Fibroblast of upper back skin (primary cell): ENCODE measurements at places on chromosomes 3 and 15.
A peak's percentile ranks its signal among the peaks of the same experiment; 100 is the strongest.

DNA sequence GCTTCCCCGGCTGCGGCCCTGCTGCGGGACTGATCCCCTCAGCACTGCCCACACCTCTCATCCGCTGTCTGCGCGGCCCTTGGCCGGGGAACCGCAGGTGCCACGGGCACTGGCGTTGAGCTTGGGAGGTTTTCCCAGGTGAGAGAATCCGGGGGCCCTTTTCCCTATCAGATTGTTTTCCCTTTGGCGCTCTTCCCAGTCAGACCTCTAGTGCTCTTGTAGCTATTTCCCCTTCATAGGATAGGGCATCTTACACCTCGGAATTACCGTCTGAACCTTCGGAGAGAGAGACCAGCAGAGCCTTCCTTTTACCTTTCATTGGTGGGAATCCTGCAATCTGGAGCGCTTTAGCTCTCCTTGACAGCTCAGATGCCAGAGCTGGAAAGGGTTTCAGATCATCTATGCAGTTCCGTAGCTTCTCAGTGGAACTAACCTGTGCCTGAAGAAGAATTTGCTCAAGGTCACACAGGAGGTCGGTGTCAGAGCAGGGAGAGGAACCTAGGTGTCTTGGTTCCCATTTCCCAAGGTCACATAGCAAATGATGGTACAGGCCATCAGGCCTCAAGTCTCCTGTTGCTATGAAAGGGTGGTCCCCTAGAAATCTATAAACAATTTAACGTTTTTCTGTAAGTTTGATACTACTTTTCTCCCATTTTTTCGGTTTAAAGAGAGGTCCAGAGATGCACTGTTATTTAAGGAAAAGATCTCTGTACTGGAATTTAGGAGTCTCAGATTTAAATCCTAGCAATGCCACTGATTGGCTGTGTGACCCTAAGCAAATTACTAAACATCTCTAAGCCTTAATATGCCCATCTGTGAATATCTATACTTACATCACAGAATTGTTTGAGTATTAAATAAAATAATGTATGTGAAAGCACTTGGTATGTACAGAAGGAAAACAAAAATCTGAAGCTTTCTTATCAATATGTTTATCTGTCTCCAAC lies 916 bp downstream of the IDH3A start:
- DNase-seq, result peak; percentile 14

DNA sequence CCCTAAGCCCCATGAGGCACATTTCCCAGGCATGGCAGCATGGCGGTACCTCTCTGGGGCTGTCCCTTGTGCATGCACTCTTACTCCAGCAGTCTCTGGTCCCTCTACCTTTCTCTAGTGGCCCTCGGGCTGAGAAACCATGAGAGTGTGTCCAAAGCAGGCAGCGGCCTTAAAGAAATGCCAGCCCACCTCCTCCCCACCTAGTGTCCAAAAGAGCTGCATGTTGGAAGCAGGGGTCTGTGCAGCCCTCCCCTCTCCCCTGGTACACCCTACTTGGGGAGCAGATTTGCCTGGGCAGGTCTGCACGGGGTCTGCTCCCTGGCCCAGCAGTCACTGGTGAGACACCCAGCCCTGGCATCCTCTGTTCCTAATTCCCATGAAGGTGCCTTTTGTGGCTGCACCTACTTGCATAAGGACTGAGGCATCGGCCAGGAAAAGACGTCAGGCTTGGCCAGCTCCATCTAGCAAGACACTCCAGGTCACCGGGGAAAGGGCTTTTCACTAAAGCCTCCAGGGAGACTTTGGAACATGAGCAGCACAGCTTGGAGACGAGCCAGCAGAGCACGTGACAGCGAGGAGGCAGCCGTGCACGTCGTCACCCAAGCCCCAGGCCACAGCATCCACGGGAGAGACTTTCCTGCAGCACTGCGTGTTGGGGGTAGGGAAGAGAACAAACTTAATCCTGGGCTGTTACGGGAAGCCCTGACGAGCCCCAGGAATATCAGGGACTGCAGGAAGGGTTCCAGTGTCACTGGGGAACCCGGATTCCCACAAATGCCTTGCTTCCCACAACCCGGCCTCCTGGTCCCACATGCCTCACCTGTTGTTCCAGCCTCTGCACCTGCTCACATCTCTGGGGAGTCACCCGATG lies 38.8 kb downstream of the TM2D3 start:
- DNase-seq, result no peak

DNA sequence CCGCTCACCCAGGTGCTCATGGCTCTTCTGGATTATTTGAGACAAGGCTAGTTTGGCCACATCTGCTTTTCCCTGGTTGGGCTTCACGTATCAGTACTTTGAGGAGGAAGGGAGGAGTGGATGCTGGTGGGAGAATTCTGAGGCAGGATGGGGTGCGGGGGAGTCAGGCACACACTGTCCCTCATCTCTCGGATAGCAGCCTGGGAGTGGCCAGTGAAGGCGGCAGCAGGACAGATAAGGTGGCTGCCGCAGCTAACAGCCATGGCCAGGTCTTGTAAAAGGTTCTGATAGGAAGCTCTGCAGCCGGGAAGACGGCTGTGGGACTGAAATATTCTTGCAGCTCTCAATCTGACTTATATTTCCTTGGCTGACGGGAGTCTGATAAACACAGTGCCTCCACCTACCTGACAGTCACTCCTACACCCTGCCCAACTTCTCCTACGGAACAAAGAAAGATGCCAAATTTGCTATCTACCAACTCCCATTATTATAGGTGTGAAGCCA lies 87.3 kb downstream of the MESD start:
- no peak for DNase-seq

- DNase-seq, result peak; percentile 68
Measured at GRCh38 chr15:52139599-52140462, 27.3 kb upstream of the BCL2L10 start.

- DNase-seq, result no peak
Measured at GRCh38 chr3:123275691-123276090, 73.9 kb downstream of the SEC22A start.

DNA sequence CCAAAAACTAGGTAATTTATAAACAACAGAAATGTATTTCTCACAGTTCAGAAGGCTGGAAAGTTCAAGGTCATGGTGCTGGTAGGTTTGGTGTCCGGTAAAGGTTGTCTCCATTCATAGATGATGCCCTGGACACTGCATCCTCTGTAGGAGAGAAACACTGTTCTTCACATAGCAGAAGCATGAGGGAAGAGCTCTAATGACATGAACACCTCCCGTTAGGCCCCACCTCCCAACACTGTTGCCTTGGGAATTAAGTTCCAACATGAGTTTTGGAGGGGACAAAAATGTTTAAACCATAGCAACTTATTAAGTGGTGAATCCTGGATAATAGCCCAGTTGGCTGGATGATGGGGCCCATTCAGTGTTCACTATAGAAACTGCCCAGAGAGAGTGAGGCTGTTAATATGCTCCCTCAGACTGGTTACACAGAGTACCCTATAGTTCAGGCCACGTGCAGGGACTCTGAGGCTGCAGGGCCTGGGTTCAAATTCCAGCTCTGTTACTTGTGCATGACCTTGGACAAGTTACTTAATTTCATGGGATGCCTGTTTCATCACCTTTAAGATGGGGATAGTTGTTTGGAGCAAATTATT lies 37.0 kb downstream of the CCNL1 start:
- DNase-seq, result no peak

DNA sequence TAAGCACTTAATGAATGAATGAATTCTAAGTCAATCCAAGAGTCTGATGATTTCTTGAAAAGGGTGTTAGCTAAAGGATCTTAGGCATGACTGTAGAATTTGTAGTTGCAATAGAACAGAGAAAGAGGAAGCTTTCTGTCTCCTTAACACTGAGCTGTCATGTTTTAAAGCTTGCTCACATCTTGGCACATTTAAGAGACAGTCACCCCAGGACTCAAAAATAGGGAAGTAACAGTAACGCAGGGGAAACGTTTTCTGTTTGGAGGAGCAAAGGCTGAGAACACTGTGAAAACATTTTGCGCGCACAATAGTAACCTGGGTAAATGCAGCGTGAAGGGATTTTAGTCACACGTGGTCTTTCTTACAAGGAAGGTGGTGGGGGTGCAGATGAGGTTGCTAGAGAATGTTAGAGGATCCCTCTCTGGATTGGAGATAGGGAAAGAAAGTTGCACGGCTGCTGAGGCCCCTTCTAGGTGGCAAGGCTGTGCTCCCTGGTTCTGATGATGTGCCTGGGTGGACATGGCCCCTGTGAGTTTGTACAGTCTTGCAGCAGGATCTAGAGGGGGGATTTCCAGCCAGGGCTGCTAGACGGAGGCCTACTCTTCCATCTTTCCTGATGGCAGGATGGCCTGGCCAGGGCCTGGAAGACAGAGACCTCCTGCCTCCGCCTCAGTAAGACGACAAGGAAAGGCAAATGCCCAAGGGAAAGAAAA lies 12.0 kb downstream of the STARD5 start:
- DNase-seq, result no peak
